ENCODE measurements at places on chromosomes 5 and 9. TPM values are rescaled to one million over a fixed set of nuclear protein-coding genes. Genes with fewer than 3 reads are reported as not detected.

SPRY4 gene
- total RNA-seq, result 1.2 TPM

DNAI1 gene
- not detected for total RNA-seq

TCF7 gene
- 300 TPM for total RNA-seq

SLC1A3 gene
- total RNA-seq, result not detected

KIF4B gene
- 0.07 TPM for total RNA-seq

CD14 gene
- 0.77 TPM for total RNA-seq

SMIM33 gene
- total RNA-seq, result 2.3 TPM

RNF183 gene
- total RNA-seq, result not detected

SLC34A3 gene
- total RNA-seq, result not detected

JMY gene
- total RNA-seq, result 6.8 TPM

AJM1 gene
- total RNA-seq, result 5.9 TPM

CCDC187 gene
- not detected for total RNA-seq

HTR4 gene
- not detected for total RNA-seq

FOXD4L5 gene
- total RNA-seq, result 0.18 TPM

SHISAL2B gene
- total RNA-seq, result not detected

SPAAR gene
- total RNA-seq, result not detected

KCNIP1 gene
- not detected for total RNA-seq

INSL4 gene
- not detected for total RNA-seq

Measured in activated naive CD4-positive, alpha-beta T cell treated with anti-CD3 and anti-CD28 coated beads, Interleukin-2, amount 10 ng/mL, durations not matched to agents 5 hours and 36 hours (primary cell).